Osteoblast (primary cell): ENCODE measurements at places on chromosomes 7 and 10. TPM values are rescaled to one million over a fixed set of nuclear protein-coding genes. Genes with fewer than 3 reads are reported as not detected.

CYP3A4 gene
- not detected in 2 replicates for total RNA-seq

FXYD4 gene
- total RNA-seq: not detected in 2 replicates

GATA3 gene
- total RNA-seq: not detected in 2 replicates

GRCh38 chr7:112010994-112011393, 195.2 kb downstream of the DOCK4 start:
- H3K36me3 ChIP-seq: no peaks in the 10 kb centered on the region
- no peaks in the 10 kb centered on the region for H3K27me3 ChIP-seq
- H3K27ac ChIP-seq: no peak overlapping the region

DNA sequence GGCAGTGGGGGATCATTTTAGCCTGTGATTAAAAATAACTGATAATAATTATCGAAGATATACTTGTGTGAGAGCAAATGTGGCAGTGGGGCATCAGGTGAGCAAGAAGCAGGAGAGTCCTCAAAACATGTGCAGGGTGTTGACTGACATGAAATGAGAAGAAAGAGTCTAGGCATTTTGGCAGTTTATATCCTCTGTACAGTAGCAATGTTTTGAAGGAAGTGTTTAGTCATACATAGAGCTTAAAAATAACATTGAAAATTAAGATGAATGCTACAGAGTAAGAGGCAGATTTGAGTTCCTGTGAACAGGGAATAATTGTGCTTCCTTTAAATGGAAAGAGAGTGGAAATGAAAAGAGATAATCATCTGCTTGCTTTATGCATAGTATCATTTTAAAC, 47.4 kb downstream of the VPS50 start:
- H3K4me1 ChIP-seq: peaks cover 4% of the 10 kb centered on the region
- H3K36me3 ChIP-seq: no peaks in the 10 kb centered on the region
- no peak for DNase-seq
- no peak overlapping the region for H3K4me3 ChIP-seq

DNA sequence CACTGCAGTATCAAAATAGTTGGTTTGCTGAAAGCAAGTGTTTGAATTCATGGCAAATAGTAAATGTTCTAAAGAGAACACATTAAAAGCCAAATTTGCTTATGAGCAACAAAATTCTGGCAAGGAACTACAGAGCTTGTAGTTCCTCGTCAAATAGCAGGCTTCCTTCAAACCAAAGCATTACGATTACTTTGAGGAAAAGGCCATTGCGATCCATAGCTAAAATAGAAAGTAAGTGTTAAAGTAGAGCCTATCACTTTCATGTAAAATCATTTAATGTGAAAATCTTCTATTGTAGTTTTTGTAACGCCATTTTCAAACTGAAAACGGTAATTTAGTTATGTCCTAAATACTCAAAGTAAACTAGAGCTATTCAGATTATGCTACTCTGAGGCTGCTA, 20.1 kb downstream of the CACNA2D1 start:
- H3K4me1 ChIP-seq: peaks cover 4% of the 10 kb centered on the region
- peaks cover 10% of the 10 kb centered on the region for H3K36me3 ChIP-seq
- no peak overlapping the region for H3K4me3 ChIP-seq
- H3K27me3 ChIP-seq: no peaks in the 10 kb centered on the region

- H3K27me3 ChIP-seq: no peaks in the 10 kb centered on the region
- peak; percentile 59 for DNase-seq
- no peaks in the 10 kb centered on the region for H3K4me1 ChIP-seq
Observed at GRCh38 chr10:1213252-1214070, 157.3 kb downstream of the WDR37 start.
